ENCODE measurements at places on chromosomes 7 and 10.

- DNase-seq, result no peak
Observed at GRCh38 chr10:112716076-112716475, 234.0 kb upstream of the TCF7L2 start.

- no peak for DNase-seq
Observed at GRCh38 chr10:121524157-121524817, 74.0 kb downstream of the FGFR2 start.

- DNase-seq, result no peak
Observed at GRCh38 chr10:5433182-5433581, 20.8 kb downstream of the NET1 start.

DNA sequence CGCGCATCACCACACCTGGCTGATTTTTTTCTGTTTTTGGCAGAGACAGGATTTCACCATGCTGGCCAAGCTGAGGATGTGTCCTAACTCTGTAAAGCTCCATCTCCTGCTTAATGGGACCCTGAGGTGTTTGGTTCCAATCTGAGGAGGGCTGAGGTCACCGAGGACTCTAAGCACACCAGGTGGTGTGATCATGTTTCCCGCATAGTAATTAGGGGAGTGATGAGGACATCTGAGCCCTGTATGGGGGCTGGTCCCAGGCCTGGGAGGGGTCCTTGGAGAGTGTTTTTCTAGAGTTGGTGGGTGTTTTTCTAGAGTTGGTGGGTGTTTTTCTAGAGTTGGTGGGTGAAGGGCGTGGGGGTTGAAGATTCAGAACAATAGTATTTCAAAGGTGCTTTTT is 3.0 kb upstream of the ABHD11 start:
- no peak for DNase-seq

GRCh38 chr10:78783753-78784152 is 285.0 kb upstream of the ZMIZ1 start:
- DNase-seq, result no peak

DNA sequence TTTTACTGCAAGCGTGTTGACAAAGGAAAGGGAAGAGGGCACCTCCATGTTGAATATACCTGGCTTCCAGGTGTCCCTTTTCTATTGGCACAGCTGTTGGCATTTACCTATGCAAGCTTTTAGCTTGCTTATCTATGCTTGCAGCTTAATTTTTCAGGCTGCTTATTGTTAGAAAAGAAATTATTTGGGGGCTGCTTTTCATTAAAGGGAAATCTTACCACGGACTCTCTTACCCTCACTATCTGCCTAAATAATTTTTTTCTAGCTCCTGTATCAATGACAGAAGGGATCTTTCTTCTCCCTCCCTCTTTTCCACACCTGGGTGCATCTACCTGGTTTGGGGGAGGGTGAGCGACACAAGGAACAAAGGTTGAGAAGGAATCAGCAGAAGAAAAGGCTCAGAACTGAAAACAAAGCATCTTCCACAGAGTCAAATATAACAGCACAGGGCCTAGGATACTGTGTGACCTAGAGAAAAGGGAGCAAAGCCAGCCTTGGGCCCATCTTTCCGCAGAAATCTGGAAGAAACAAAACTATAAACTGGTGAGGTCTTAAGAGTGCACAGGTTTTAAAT is 15.2 kb upstream of the GJC3 start:
- DNase-seq, result no peak

GRCh38 chr7:83786858-83787257 is 137.9 kb upstream of the SEMA3E start:
- no peak for DNase-seq

GRCh38 chr7:82395147-82395546 is 48.4 kb downstream of the CACNA2D1 start:
- DNase-seq, result no peak

Measured in G401 (cell line).